ENCODE measurements at places on chromosomes 2 and 18.

GRCh38 chr2:50546790-50547189 is 485.1 kb downstream of the NRXN1 start:
- H3K4me1 ChIP-seq = no peaks in the 10 kb centered on the region
- H3K4me3 ChIP-seq = no peak overlapping the region
- no peak for DNase-seq
- no peaks in the 10 kb centered on the region for H3K36me3 ChIP-seq
- H3K27ac ChIP-seq = no peak overlapping the region

DNA sequence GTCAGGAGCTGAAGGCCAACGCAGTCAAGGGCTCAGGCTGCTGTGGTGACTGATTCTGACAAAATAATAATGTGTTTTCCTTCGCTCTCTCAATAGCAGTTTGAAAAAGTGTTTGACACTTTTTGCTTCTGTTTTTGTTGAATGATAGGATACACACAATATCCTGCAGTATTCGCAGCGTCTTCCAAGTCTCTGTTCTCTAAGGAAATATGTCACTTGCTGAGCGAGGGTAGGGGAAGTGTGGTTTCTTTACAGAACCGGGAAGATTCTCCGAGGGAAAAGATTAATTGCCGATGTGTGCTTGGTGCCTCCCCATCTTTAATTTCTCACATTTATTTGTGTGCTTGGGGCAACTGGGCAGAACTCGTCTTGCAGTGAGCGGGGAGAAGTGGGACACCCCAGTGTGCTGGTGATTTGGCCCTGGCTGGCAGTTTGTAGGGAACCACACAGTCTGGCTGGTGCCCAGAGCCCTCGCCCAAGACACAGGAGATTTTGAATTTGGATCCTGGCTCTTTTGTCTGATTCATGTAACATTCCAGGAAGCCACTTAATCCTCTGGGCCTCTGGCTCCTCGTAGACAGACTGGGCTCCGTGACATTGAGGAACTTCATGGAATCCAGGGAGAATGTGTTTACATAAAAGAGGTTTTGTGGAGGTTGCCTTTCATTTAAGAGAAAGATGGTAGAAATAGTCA is 169.4 kb downstream of the LDLRAD4 start:
- H3K27me3 ChIP-seq = no peaks in the 10 kb centered on the region
- no peaks in the 10 kb centered on the region for H3K4me1 ChIP-seq
- no peak overlapping the region for H3K27ac ChIP-seq

DNA sequence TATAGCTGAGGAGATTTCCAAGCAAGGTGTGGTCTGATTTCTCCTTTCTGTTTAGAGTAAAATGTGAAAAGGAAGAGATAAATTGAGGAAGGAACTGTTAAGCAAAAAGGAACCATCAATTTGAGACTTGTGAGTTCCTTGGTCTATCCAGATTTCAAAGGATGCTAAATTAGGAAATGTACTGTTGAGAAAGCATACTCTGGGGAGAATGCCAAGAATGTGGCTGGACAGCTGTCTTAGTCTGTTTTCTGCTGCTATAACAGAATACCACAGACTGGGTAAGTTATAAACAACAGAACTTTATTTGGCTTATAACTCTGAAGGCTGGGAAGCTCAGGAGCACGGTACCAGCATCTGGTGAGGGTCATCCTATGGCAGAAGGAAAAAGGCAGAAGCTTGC is 1097.2 kb downstream of the TDRD15 start:
- H3K36me3 ChIP-seq = no peaks in the 10 kb centered on the region
- H3K4me3 ChIP-seq = no peak overlapping the region
- no peak overlapping the region for H3K27ac ChIP-seq
- no peaks in the 10 kb centered on the region for H3K27me3 ChIP-seq
- H3K4me1 ChIP-seq = no peaks in the 10 kb centered on the region
- no peak for DNase-seq

DNA sequence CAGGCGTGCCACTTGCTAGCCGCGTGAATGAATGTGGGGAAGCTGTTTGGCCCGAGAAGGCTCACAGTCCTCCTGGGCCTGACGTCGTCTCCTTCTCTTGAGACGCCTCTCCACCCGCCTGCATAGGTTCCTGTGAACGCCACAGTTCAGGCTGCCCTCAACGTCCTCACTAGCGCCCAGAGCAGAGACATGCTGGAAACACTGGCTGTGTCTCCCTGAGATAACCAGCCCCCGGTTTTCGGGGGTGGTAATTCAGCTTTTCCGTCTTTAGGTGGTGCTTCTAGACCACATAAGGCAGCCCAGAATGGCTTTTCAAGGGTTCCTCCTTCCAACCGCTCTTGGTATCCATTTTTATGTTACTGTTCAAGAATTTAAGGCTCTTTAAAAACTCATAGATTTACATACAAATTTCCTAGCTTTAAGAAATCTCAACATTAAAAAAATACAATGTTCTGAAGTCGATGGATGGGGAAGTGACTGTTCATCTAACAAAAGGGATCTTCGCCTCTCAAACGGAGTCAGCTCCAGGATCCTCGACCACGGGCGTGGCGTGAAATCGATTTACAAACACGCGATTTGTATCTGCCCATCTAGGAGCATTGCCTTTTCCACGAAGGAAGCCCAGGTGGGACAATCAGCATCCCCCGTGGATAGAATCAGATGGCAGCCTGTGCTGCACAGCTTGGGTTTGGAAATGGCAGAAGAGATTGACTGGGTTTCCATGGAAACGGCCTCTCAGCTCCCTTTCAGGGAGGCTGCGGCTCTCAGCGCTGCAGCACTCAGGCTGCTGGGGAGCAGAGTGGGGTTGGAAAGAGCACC is 110.6 kb upstream of the PXDN start:
- H3K27me3 ChIP-seq = no peaks in the 10 kb centered on the region
- no peak for DNase-seq
- no peaks in the 10 kb centered on the region for H3K4me1 ChIP-seq
- H3K27ac ChIP-seq = no peak overlapping the region

- DNase-seq = no peak
- H3K27ac ChIP-seq = no peak overlapping the region
- H3K4me1 ChIP-seq = no peaks in the 10 kb centered on the region
- H3K27me3 ChIP-seq = no peaks in the 10 kb centered on the region
- no peaks in the 10 kb centered on the region for H3K36me3 ChIP-seq
Measured at GRCh38 chr18:53817976-53818950, 406.2 kb downstream of the MBD2 start.

GRCh38 chr18:77013811-77014521 is 118.6 kb downstream of the MBP start:
- no peaks in the 10 kb centered on the region for H3K36me3 ChIP-seq
- H3K4me1 ChIP-seq = no peaks in the 10 kb centered on the region
- no peak overlapping the region for H3K27ac ChIP-seq
- DNase-seq = no peak
- H3K4me3 ChIP-seq = no peak overlapping the region

GRCh38 chr2:154623819-154624218 is 74.7 kb upstream of the KCNJ3 start:
- no peaks in the 10 kb centered on the region for H3K36me3 ChIP-seq
- peak; percentile 50 for DNase-seq
- no peaks in the 10 kb centered on the region for H3K27me3 ChIP-seq
- no peak overlapping the region for H3K27ac ChIP-seq

- peak; percentile 77 for DNase-seq
- peaks cover 16% of the 10 kb centered on the region for H3K4me1 ChIP-seq
- no peaks in the 10 kb centered on the region for H3K36me3 ChIP-seq
- H3K27me3 ChIP-seq = no peaks in the 10 kb centered on the region
- no peak overlapping the region for H3K4me3 ChIP-seq
- no peak overlapping the region for H3K27ac ChIP-seq
Measured at GRCh38 chr18:54392543-54393023, 34.9 kb downstream of the C18orf54 start.

- H3K4me3 ChIP-seq = no peak overlapping the region
- H3K36me3 ChIP-seq = no peaks in the 10 kb centered on the region
- no peaks in the 10 kb centered on the region for H3K4me1 ChIP-seq
- peaks cover 62% of the 10 kb centered on the region for H3K27me3 ChIP-seq
- no peak overlapping the region for H3K27ac ChIP-seq
Measured at GRCh38 chr2:240197462-240198139, 57.1 kb upstream of the OTOS start.

- H3K27me3 ChIP-seq = no peaks in the 10 kb centered on the region
- no peak overlapping the region for H3K4me3 ChIP-seq
- no peak overlapping the region for H3K27ac ChIP-seq
- H3K36me3 ChIP-seq = no peaks in the 10 kb centered on the region
Measured at GRCh38 chr2:204670124-204670523, 124.8 kb downstream of the PARD3B start.

- no peaks in the 10 kb centered on the region for H3K27me3 ChIP-seq
- no peaks in the 10 kb centered on the region for H3K36me3 ChIP-seq
- no peak overlapping the region for H3K4me3 ChIP-seq
Measured at GRCh38 chr2:129709956-129710598, 269.4 kb upstream of the RAB6C start.

GRCh38 chr2:220513573-220514288 is 886.3 kb downstream of the SLC4A3 start:
- no peaks in the 10 kb centered on the region for H3K27me3 ChIP-seq
- H3K36me3 ChIP-seq = no peaks in the 10 kb centered on the region
- no peak for DNase-seq
- no peak overlapping the region for H3K4me3 ChIP-seq

DNA sequence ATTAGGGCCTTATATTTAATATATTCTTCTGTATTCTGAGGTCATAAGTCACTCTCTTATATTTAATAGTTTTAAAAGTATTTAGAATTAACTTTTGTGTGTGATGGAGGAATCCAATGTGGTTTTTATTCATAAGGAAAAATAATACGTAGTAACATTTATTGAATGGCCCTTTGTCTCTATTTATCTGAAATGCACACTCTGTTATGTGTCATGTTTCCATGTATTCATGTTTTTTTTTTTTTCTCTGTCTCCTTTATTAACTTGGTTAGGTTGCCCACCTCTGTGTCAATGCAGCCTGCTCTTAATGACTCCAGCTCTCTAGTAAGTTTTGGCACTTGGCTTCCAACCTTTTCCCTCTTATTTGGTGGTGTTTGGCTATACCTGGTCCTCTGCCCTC is 33.8 kb downstream of the RNF144A start:
- no peaks in the 10 kb centered on the region for H3K27me3 ChIP-seq
- no peak overlapping the region for H3K4me3 ChIP-seq
- H3K4me1 ChIP-seq = peaks cover 2% of the 10 kb centered on the region
- no peak overlapping the region for H3K27ac ChIP-seq
- no peak for DNase-seq
- H3K36me3 ChIP-seq = no peaks in the 10 kb centered on the region

All from MM.1S (cell line).